K562 (cell line): ENCODE measurements at places on chromosomes 4 and X.

DNA sequence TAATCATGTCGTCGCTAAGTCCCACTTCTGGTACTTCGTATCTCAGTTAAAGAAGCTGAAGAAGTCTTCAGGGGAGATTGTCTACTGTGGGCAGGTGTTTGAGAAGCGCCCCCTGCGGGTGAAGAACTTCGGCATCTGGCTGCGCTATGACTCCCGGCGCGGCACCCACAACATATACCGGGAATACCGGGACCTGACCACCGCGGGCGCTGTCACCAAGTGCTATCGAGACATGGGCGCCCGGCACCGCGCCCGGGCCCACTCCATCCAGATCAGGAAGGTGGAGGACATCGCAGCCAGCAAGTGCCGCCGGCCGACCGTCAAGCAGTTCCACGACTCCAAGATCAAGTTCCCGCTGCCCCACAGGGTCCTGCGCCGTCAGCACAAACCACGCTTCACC lies 11.3 kb downstream of the PNCK start:
- DNase-seq: peak; percentile 23

DNA sequence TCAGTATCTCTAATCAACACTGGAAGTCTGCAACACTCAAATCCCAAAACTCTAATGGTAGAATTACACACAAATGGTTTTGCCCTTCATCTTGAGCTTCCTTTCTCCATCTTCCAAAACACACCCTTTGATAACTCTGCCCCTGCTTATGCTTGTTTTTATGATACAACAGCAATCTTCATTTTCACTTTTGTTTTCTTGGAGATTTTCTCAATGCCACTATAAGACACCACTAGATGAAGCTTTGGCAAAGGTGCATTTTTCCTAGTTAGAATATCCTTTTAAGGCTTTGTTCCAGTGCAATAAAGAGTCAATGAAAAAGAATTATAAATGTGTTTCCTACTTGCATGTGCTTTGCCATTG lies 472.4 kb upstream of the NWD2 start:
- no peak for DNase-seq

DNA sequence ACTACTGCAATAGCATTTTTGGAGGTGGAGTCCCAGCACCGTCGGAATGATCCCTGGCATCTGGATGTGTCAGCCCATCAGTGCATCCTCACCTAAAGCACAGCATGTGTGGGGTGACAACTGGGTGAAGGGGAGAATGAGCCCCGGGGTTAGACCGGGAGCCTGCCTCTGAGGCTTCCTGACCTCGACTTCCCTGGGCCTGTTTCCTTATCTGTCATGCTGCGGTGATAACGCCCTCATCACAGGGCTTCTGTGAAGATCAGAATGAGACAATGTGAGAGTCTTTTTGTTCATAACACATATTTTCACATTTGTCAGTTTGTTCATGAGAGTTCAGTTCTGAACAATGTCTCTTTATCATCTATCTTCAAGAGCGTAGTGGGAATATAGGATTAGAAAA lies 31.1 kb upstream of the PDLIM3 start:
- no peak for DNase-seq

- no peak for DNase-seq
These were observed 21.1 kb downstream of the CTBP1 start for GRCh38 chr4:1227816-1228215.

DNA sequence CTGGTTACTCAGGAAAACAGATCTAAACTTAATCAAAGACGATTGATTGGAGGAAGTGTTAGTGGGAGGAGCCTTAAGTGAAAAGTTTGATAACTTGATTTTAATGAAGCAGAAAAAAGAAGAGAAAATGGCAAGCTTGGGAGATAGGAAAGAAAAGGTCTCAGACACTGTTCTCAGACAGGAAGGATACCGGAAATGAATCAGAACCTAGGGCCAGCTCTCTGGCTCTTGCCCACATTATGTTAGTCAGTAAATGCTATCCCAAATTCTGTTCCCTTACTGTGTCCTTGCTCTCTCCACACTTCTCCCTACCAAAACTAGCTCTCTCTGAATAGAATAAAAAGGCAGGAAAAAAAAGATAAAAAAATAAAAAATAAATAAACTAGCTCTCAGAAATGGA lies 48.6 kb upstream of the TMEM164 start:
- DNase-seq: no peak

- DNase-seq: no peak
These were observed 77.3 kb upstream of the MSX1 start for GRCh38 chr4:4781936-4782707.

- no peak for DNase-seq
These were observed at the start of gene GABRG1 for GRCh38 chr4:46123913-46124755. TSS of gene GABRG1 (minus strand) at chr4:46124054. CDS start at chr4:46123913, 141 bp downstream.

DNA sequence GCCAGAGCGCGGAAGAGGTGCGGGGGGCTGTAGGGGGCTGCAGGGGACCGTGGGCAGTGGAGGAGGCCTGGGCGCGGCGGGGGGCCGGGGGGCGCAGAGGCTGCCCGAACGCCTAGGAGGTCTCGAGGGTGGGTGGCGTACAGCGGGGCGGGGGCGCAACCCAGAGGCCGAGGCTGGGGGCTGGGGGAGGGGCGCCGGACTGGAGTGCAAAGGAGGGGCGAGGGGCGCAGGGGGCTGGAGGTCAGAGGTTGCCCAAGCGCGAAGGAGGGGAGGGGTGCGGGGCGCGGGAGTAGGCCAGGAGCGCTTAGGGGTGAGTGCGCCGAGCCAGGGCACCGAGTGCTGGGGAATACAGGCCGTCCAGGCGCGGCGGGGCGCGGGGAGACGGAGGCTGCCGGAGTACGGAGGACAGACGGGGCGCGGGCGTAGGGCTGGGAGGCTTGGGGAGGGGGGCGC lies 255 bp downstream of the GYG2 start:
- peak; percentile 27 for DNase-seq
